Stomach (tissue), 19 donors: ENCODE measurements at places on chromosomes 2 and 18. TPM values are rescaled to one million over a fixed set of nuclear protein-coding genes. Genes with fewer than 3 reads are reported as not detected.

- peak overlapping the region; percentile 58 for H3K27ac ChIP-seq
- H3K4me3 ChIP-seq: no peak overlapping the region
- DNase-seq: no peak
- peaks cover 72% of the 10 kb centered on the region for H3K4me1 ChIP-seq
Measured at GRCh38 chr2:134258684-134259388, 5.0 kb downstream of the MGAT5 start.

DNA sequence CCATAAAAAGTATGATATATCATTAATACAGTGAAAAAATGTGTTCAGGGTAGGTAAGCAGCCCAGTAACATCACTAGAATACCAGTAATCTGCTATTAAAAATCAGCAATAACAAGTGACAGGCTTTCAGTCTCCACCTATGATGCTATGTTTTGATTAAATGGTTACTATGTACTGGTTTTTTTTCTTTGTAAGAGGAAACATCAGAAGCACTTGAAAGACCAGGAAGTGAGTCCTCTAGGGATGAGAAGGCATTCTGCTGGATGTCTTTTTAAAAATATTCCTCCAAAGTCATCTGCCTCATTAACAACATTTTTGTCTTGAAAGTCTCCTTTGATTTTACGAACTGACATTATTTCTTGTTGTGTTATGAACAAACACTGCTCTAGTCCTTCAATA lies 136.0 kb upstream of the FAM98A start:
- no peaks in the 10 kb centered on the region for H3K4me1 ChIP-seq
- H3K27ac ChIP-seq: no peak overlapping the region
- H3K27me3 ChIP-seq: no peaks in the 10 kb centered on the region

The PMAIP1 gene
- 3.1 TPM for total RNA-seq

- no peaks in the 10 kb centered on the region for H3K27me3 ChIP-seq
- no peak overlapping the region for H3K4me3 ChIP-seq
- H3K4me1 ChIP-seq: peaks cover 5% of the 10 kb centered on the region
- no peak for DNase-seq
- no peak overlapping the region for H3K27ac ChIP-seq
- no peaks in the 10 kb centered on the region for H3K36me3 ChIP-seq
Measured at GRCh38 chr2:62785216-62785615, 79.7 kb downstream of the EHBP1 start.

DNA sequence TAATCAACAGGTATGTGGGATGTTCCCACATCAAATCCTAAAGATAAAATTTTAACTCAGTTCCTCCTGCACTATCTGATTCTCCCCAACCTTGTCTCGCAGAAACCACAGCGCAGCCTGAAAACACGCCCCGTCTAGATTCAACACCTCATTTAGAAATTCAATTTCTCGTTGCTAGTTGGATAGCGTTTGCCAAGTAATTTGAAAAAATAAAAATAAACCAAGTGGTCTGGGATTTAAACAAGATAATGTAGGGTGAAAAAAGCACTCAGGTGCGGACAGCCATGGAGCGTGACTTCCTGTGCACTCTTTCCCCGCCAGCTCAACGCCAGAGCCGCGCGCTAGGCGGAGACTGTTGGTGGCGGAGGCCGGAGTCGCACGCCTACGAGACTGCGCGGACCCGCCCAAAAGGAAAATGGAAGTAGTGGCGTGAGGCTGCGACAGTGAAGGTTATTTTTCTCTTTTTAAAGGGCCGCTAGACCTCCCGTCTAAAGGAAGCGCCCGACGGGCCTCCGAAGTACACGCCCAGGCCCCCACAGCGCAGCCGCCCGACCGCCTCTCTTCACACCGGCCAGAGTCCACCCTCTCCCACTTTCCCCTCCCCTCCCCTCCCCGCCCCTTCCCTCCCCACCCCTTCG lies 615 bp upstream of the CCNT2 start:
- H3K27ac ChIP-seq: peak overlapping the region; percentile 99
- H3K36me3 ChIP-seq: peaks cover 6% of the 10 kb centered on the region
- no peaks in the 10 kb centered on the region for H3K27me3 ChIP-seq
- peaks cover 44% of the 10 kb centered on the region for H3K4me1 ChIP-seq
- peak; percentile 89 for DNase-seq

The EIF4E2 gene
- total RNA-seq: 28.6 TPM

DNA sequence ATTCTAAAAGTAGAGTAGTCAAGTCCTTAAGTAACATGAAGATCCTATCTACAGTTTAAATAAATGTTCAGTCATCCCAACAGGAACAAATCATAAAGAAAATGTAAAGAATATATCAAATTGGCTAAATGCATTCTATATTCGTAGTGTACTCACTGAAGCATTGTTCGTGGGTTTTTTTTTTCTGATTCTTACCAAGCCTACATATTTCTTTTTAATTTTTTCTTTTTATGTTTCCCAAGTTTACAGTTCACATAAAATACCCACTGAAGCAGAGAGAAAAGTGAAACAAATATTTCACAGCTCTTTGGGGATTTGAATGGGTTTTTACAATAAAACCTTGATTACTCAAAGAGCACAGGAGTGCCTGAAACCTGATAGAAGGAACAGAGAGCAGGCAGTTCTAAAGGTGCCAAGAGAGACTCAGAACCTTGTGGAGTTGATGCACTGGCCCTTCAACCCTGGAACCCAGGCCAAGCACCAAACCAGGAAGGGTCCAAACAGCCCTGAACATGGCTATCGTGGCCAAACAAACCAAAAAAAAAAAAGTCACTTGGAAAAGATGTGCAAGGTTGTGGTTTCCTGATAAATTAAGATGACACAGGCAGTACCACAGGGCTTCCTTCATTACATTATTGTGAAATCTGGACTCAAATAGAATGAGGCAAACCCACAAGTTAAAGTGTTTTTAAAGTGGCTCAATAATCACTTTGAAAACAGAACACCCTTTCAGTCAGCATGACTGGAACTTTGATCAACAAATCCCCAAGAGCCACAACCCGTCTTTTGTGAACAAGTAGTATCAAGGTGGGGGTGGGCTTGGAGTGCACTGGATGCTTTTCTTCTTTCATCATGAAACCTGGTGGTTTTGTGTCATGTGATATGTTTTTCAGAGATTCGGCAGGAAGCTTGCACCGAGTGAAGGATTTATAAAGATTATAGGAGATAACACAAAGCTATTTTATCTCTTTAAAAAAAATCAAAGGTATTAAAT lies 245.0 kb upstream of the FN1 start:
- H3K27me3 ChIP-seq: no peaks in the 10 kb centered on the region
- H3K36me3 ChIP-seq: no peaks in the 10 kb centered on the region
- no peak overlapping the region for H3K27ac ChIP-seq
- peaks cover 12% of the 10 kb centered on the region for H3K4me1 ChIP-seq
- H3K4me3 ChIP-seq: no peak overlapping the region

- H3K4me3 ChIP-seq: no peak overlapping the region
- no peaks in the 10 kb centered on the region for H3K36me3 ChIP-seq
- H3K27ac ChIP-seq: no peak overlapping the region
- no peaks in the 10 kb centered on the region for H3K4me1 ChIP-seq
- DNase-seq: no peak
Measured at GRCh38 chr2:147223119-147223518, 621.7 kb upstream of the ACVR2A start.

The LMAN2L gene
- total RNA-seq: 7.0 TPM

- no peak overlapping the region for H3K27ac ChIP-seq
- no peaks in the 10 kb centered on the region for H3K27me3 ChIP-seq
- no peak overlapping the region for H3K4me3 ChIP-seq
- H3K36me3 ChIP-seq: no peaks in the 10 kb centered on the region
- peaks cover 4% of the 10 kb centered on the region for H3K4me1 ChIP-seq
Measured at GRCh38 chr2:41420219-41420618, 627.6 kb upstream of the PKDCC start.

- peaks cover 66% of the 10 kb centered on the region for H3K27me3 ChIP-seq
- H3K36me3 ChIP-seq: no peaks in the 10 kb centered on the region
- H3K27ac ChIP-seq: no peak overlapping the region
Measured at GRCh38 chr2:170818752-170819470, 2.2 kb downstream of the GAD1 start.

- no peaks in the 10 kb centered on the region for H3K27me3 ChIP-seq
- DNase-seq: no peak
- H3K4me3 ChIP-seq: no peak overlapping the region
- H3K36me3 ChIP-seq: no peaks in the 10 kb centered on the region
Measured at GRCh38 chr2:30336978-30337841, 105.9 kb downstream of the LBH start.

- peak overlapping the region; percentile 30 for H3K27ac ChIP-seq
- no peaks in the 10 kb centered on the region for H3K27me3 ChIP-seq
- no peaks in the 10 kb centered on the region for H3K36me3 ChIP-seq
- H3K4me3 ChIP-seq: no peak overlapping the region
- peaks cover 4% of the 10 kb centered on the region for H3K4me1 ChIP-seq
- DNase-seq: no peak
Measured at GRCh38 chr2:9975805-9976447, 24.4 kb downstream of the GRHL1 start.

- DNase-seq: no peak
- no peaks in the 10 kb centered on the region for H3K4me1 ChIP-seq
- H3K27ac ChIP-seq: no peak overlapping the region
Measured at GRCh38 chr2:238643400-238643907, 204.4 kb upstream of the TWIST2 start.

The NAT8 gene
- not detected for total RNA-seq

DNA sequence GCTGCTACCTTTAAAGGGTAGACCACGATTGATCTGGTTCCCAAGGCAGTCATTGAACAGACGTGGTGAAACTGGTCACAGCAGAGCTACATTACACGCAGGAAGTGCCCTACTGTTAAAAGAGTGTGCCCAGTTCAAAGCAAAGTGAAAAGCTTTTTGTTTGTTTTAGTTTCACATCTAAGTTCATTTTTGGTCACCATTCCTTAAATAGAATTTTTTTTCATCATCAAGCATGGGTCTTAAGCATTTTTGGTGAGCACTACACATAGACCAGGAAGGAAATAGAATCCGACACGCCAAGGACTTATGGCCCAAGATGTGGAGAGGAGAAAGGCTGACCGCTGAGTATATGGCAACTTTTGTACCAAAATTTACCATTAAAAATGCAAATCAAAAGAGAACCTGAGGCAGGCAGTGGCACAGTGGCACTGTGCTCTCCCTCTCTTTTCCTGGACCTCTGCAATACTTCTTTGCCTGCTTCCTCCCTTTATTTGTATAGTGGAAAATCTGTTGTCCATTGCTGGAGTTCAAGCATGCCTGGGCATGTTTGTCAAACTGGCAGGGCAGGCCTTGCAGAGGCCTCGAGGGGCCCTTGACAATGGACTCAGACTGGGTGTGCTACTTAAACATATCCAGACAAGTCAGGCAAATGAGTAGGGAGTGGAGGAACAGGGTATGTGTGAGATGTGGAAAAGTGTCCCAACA lies 42.6 kb upstream of the HNRNPA3 start:
- no peak overlapping the region for H3K27ac ChIP-seq
- H3K4me1 ChIP-seq: no peaks in the 10 kb centered on the region
- no peak for DNase-seq
